Activated CD4-positive, alpha-beta T cell treated with anti-CD3 and anti-CD28 coated beads, Interleukin-2, amount 50 U/mL, for 4 hours (primary cell): ENCODE measurements at places on chromosomes 5 and 9.

DNA sequence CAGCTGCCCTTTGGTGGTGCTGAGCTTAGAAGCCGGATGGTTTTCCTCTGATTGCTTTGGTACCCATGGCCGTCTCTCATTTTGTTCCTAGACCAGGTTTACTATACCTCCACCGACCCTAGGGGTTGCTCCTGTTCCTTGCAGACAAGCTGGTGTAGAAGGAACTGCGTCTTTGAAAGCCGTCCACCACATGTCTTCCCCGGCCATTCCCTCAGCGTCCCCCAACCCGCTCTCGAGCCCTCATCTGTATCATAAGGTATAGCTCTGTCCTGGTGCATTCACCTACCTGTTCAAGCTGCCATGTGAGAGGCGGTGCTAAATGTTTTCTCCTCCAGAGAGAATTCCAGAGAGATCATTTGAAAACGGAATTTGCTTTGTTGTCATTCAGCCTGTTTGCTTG lies 39.5 kb downstream of the TENT4A start:
- no peak for DNase-seq

GRCh38 chr5:168340487-168340886 lies 49.0 kb downstream of the WWC1 start:
- no peak for DNase-seq

GRCh38 chr5:170747851-170748250 lies 35.7 kb upstream of the GABRP start:
- DNase-seq: no peak

DNA sequence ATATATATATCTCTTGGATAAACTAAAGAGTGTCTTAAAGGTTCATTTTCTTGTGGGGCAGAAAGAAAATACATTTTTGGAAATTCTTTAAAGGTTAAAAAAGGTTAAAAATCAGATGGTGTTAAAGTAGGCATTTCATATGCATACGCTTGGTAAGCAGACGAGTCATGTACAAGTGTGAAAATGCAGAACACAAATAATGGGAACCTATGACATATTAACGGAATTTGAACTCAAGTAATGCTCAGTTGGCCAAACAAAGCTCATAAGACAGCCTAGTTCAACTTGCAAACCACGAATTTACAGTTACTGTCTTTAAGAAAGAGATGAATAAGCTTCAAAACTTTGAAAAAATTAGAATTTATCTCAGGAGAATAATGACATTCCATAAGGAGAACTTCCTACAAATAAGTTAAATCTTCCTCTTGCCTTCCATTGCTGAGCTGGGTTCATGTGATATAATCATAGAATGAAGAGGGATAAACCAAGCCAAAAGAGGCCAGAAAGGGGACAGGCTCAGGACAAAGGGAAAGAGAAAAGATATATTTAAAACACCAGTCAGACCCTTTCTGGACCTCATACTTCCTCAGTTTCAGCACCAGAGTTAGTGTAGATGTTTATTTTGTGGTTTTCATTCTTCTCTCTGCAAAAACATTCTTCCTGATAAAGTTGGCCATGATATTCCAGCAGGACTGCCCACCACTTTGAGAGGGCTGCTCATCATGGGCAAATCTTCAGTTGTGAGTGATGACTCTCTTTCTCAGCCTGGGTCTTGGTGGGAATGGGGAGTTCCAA lies 256.7 kb upstream of the CD180 start:
- DNase-seq: no peak

GRCh38 chr9:33993104-33993503 lies 55.6 kb downstream of the UBAP2 start:
- no peak for DNase-seq

DNA sequence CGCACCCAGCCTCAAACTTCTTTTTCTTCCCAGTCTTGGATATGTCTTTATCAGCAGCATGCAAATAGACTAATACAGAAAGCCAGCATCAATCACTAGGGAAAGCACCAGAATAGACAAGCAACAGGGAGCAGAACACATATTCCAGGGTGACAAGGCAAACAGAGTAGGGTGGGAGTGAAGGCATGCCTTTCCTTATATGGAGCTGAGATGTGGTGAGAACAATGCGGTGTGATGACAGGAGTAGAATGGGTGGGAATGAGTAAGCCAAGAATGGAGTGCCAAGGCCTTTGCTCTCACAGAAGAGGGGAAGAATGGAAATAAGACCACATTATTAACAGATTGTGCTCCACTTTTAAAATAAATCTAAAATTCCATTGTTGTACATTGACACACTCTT lies 115.6 kb downstream of the CETN3 start:
- no peak for DNase-seq

- no peak for DNase-seq
These were observed 17.9 kb upstream of the GPX8 start for GRCh38 chr5:55141945-55142690.

DNA sequence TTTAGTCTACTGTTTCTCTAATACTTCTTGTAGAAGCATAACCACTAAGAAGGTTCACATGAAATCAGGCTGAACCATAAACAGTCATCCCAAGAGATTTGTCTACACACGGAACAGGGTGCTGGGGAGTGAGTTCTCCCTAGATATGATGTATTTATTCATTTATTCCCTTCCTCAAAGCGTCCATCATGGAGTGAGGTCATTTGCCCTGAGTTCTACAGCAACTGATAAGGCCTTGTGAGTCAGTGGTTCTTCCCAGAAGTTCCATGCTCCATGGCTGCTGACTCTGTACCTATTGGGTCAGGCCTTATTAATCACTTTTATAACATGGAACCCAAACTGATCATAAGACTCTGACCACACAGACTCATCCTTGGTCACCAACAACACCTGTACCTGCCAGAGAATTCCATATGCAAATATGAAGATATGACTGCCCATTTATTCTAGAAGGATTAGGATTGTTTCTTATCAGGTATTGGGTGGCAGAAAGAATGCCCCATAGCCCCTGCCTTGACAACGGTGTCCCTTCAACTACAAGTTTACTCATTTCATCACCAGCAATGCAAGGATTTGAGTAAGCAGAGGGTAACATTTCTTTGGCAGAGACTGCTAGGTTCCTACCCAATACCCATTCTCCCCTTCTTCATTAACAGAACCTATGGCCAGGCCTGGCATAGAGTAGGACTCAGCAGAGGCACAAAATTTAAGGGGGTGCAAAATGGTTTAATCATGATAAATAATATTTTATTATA lies 118.1 kb downstream of the LHFPL2 start:
- no peak for DNase-seq

- DNase-seq: no peak
These were observed 18.4 kb upstream of the TCF7 start for GRCh38 chr5:134095887-134096589.

DNA sequence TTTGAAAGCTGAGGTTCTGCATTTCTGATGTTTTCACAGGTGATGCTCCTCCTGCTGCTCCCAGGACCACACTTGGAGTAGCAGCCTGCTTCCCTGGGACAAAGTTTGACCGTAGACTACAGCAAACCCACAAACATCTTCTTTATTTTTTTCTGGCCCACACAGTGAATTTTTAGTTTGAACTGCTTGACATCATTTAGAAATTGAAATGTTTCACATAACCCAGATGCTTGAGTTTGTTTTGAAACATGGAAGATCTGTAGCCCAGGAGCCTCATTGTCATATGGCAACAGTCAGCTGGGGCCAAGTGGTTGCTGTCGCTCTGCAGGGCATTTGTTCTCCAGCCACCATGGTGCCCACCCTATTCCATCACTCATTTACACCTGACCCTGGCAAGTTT lies 8.4 kb downstream of the SH3TC2 start:
- DNase-seq: no peak

- DNase-seq: no peak
These were observed 41.4 kb upstream of the RNU6ATAC start for GRCh38 chr9:134205672-134206310.

GRCh38 chr5:88388476-88389337 lies 120.1 kb upstream of the TMEM161B start:
- DNase-seq: no peak

DNA sequence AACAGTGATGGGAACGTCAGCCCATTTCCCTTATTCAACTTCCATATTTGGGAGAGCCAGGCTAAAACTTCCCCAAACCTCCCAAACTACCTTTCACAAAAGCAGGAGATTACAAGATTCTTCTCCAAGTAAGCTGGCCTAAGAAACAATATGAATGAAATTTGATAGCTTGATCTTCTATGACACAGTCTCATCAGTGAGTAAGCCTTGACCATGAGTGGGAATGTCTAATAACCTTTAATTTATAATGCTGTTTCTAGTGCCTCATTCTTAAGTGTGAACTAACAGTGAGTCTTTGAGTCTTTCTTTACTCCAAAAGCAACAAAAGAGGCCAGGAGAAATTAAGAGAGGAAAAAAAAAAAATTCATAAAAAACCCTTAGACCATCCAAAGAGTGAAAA lies 1379.9 kb downstream of the EFNA5 start:
- no peak for DNase-seq

- no peak for DNase-seq
These were observed 336.1 kb upstream of the EFNA5 start for GRCh38 chr5:108006791-108007190.

DNA sequence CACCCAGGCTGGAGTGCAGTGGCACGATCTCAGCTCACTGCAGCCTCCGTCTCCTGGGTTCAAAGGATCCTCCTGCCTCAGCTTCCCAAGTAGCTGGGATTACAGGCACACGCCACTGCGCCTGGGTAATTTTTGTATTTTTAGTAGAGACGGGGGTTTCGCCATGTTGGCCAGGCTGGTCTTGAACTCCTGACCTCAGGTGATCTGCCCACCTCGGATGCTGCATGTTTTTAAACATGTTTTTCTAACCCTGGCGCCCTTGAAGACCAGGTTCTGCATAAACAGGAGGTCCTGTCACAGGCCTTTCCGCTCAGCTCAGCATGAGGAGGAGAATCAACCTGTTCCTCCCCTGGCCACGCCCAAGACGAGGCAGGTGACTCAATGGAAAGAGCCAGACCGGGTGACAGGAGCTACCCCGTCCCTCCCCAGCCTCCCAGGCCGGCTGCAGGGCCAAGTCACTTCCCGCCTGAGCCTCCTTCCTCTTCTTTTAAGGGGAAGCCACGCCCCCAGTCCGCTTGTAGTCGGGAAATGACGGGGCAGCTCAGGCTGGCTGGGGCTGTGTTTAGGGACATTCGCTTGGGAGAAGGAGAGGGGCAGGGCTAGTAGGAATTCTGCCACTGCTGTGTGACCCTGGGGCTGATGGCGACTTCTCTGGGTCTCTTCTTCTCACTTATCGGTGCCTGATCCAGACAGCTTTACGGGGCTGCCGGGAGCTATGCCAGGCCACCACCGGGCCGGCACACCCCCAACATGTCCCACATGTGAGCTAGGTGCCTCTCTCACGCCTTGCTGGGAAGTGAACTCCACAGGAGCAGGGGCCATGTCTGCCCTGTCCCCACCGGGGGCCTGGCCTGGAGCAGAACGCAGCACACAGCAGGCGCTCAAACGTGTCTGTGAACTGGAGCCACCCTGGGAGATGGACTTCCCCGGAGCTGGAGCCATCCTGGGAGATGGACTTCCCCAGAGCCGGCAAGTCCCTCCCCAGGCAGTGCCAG lies 6.1 kb downstream of the NOTCH1 start:
- DNase-seq: peak; percentile 94

DNA sequence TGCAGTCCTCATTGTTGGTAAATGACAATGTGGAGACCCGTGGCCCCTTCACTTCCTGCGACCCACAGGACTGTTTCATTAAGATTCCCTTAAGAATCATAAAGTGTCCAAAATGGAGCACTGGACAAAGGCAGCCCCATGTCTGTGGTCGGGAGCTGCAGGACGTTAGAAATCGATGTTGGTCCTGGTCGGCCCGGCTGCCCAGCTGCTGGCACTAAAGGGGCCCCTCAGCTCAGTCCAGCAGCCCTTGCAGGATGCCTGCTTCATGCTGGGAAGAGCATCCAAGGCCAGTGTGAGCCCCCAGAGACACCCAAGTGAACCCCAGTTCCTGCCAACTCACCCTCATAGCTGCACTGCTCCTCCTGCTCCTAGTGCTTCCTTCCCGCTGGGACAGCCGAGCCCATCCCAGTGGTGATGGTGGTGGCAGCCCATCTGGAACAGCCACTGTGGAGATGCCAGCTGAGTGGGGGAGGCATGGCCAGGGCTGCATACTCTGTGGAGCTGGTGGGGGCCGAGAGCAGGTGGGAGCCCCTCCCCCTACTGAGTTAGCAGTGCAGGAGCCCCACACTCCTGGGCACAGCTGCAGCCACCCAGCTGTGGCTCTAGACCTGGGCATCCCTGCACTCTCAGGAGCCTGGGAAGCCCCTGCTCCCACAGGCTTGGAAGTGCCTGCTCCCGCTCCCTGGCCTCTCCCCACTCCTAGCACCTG lies 168.0 kb upstream of the IRX2 start:
- DNase-seq: no peak

GRCh38 chr5:16827755-16828154 lies 108.3 kb downstream of the MYO10 start:
- no peak for DNase-seq

DNA sequence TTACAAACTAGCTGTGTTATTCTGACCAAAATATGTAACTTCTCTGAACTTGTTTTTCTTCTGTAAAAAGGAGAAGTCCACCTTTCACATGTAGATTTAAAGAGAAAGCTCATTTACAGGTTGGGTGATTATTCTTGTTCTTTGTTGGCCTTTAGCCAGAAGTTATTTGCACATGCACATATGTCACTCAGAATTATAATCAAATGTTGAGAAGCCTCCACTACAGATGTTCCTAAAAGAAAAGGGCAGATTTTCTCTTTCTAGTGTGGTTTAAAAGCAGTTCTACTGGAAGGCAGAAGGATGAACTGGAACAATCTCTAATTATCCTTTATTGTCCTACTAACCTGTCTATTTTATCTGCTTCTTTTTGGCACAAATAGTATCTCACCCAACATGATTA lies 209.8 kb upstream of the ELAVL2 start:
- no peak for DNase-seq

DNA sequence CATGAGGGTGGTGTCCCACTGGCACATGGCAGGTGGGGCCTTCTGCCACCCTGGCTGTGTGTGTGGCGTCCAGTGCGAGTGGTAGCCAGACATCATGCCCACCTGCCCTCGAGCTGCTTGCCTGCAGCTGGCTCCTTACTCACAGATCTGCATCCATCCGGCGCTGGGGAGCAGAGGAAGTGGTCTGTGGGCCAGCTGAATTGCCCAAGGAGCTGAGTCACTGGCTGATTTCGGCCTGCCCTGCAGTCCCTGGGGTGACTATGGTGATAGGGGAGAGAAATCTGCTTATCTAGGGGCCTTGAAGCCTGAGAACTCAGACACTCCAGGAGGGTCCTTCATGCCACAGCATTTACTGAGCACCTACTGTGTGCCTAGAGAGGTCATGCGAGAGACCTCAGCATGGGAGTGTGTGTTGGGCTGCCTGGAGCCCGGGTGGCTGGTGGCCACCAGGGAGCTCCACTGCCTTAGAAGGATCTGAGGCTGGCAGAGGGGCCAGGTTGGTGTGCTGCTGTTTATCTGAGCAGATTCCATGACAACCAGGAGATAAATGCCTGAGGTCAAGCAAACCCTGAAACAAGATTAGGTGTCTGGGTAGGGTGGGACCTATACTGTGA lies 57.1 kb downstream of the SLC22A5 start:
- DNase-seq: peak; percentile 49

- DNase-seq: no peak
These were observed 513.2 kb upstream of the WWC1 start for GRCh38 chr5:167778228-167778627.

- DNase-seq: no peak
These were observed 52.5 kb upstream of the ZBTB43 start for GRCh38 chr9:126752376-126752775.

GRCh38 chr9:129058965-129059795 lies 21.7 kb upstream of the DOLPP1 start:
- DNase-seq: no peak

- peak; percentile 74 for DNase-seq
These were observed 19.4 kb downstream of the DCP2 start for GRCh38 chr5:112995764-112996618.

GRCh38 chr5:42953041-42953440 lies 87.1 kb downstream of the ANXA2R start:
- DNase-seq: no peak
